Eye (tissue), 1 donor: ENCODE measurements at places on chromosomes 4 and X.

GRCh38 chrX:38871129-38872029 lies 70.1 kb downstream of the MID1IP1 start:
- no peak for DNase-seq

GRCh38 chr4:21802406-21802805 lies 146.2 kb downstream of the KCNIP4 start:
- DNase-seq, result no peak

DNA sequence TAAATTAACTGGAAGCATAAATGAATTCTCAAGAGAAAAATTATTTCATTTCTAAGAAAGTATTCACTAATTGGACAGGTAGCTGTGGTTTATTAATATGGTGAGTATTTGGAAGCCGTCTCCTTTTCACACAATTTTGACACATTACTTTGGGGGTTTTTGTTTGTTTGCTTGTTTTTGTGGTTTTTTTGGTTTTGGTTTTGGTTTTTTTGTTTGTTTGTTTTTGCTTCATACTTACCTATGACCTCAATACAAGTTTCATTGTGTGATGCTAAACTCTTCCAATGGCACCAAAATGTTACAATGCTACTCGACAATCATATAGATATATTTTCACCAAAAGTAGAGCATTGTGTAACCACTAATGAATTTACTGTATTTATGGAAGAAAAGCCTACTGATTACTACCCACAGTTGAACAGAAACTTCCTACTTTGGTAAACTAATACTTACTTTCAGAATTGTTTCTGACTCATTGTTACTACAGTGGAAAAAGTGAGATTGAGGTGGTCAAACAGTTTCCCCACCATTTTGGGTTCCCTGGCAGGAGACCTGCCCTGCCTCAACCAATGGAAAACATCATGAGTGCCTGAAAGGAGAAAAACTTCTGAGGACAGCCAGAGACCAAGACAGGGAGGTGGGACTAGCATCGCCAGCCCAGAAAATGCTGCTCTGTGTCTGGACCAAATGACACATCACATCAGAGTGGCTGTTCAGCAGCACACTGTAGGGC lies 443.1 kb downstream of the HNRNPD start:
- DNase-seq, result no peak

GRCh38 chr4:35548921-35549320 lies 695.4 kb downstream of the ARAP2 start:
- DNase-seq, result no peak
